ENCODE measurements at places on chromosomes 6 and 20.

DNA sequence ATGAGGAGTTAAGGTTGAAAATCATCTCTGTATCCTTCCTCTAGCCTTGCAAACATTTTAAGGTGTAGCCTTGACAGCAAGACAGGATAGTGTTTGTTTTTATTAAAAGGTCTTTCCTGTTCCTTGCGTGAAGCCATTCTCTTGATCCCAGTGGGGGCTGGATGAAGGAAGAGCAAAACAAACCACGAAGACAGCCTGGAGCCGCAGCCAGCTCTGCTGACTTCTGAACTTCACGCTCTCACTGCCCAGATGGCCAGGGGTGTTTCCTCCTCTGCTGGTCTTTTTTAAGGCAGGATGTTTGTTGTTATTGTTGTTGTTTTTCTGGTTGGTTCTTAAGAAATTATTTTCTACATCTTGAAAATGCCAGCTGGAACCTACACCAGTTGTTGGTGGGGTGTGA is 156.4 kb downstream of the MTHFD1L start:
- DNase-seq: no peak

- no peak for DNase-seq
Measured at GRCh38 chr6:56345376-56345995, 98.1 kb upstream of the COL21A1 start.

GRCh38 chr20:48659858-48660257 is 167.9 kb downstream of the PREX1 start:
- no peak for DNase-seq

DNA sequence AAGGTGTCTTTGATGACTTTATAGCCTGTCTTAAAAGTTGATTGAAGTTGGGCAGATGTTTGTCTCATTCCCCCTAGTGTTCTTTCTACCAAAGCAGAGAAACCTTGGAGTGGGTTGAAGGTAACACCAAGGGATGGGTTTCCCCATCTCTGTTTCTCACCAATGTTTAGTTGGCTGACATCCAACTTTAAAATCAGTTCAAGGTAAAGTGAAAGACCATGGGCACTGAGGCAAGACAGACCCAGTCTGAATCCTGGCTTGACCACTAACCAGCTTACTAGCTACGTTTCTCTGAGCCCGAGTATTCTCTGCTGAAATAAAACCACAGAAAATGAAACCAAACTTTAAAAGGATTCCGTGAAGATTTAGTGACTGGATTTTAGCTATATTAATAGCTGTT is 258.9 kb downstream of the KIF16B start:
- DNase-seq: no peak

GRCh38 chr6:35093118-35093445 is 48.1 kb downstream of the TCP11 start:
- no peak for DNase-seq

- peak; percentile 40 for DNase-seq
Measured at GRCh38 chr6:158536891-158537798, 22.7 kb upstream of the TMEM181 start.

DNA sequence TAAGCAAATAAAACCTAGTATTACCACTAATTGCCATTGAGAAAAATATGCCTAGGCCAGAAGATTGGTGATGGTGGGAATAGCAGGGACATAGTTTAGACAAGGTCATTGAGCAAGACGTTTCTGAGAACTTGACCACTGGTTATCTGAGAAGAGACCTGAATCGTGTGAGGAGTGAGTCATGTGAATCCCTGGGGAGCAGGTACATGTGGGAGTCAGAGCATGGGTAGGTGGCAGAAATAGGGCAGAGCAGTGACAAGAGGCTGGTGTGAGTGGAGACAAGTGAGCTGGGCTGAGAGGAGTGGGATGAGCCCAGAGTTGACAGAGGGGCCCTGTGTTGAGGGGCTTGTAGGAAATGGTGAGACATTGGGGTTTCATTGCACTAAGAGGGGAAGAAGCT is 16.4 kb downstream of the MICA start:
- DNase-seq: no peak

DNA sequence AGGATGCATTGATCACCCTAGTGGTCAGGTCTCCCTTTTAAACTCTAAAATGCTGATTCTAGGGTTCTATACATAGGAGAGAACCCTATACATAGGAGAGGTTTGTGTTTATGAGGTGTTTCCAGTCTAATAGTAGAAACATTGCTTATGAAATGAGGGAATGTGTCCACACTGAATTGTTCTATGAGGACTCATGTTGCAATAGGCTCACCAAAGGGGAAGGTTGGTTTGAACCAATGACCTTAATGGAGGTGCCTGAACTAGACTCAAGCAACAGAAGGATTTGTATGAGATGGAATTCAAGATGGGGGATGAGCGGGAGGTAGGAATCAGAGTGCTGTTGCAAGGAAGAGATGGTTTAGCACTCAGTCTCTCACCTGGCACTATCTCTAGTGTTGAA is 33.5 kb upstream of the UBR2 start:
- no peak for DNase-seq

GRCh38 chr6:67956352-67956751 is 678.7 kb upstream of the ADGRB3 start:
- no peak for DNase-seq

- DNase-seq: no peak
Measured at GRCh38 chr6:165726965-165727381, 63.9 kb upstream of the PDE10A start.

DNA sequence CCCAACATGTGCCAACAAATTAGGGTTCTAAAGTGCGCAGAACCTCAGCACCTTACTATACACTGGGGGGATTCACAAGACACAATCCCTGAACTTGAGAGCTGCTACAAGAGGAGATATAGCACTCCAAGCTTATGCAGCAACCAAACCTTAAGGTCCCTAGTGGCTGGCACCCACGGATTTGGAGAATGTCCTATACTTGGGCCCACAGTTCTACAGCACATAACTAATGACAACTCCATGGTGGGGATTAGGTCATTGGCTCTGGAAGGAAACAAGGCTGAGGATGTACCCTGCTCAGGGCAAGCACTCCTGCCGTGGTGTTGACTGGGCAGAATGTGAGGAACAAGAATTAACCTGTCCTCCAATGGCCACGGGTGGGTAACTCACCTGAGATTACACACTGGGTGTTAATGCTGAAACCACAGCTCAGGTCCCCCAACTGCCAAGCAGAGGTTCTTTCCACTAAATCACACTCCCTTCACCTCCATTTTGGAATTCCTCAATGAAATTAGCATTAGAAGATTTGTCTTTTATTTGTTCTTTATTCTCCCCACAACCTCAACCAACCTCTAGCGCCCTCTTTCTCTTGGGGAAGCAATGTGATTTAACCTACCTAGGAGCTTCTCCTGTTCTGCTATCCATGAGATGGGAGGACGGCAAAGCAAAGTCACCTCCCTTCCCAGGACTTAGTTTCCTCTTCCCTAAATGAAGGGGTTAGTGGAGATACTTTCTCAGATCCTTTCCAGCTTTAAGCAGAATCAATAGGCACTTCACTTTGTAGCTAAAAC is 32.0 kb downstream of the TRERF1 start:
- no peak for DNase-seq

DNA sequence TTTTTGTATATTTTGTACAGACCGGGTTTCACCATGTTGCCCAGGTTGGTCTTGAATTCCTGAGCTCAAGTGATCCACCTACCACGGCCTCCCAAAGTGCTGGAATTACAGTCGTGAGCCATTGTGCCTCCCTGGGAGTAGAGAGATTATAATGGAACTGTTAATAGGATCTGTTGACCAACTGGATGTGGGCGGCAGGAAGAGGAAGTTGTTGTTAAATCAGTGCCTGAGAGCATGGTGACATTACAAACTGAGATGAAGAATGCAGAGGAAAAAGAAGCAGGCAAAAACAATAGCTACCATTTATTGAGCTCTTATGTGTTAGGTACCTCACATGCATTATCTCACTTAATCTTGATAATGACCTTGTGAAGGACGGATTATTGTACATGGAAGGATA is 9.2 kb upstream of the L3MBTL3 start:
- DNase-seq: no peak

GRCh38 chr6:114712129-114712662 is 369.4 kb upstream of the HS3ST5 start:
- DNase-seq: no peak

- no peak for DNase-seq
Measured at GRCh38 chr6:161727083-161727833, 453.4 kb upstream of the AGPAT4 start.

GRCh38 chr20:21643417-21643816 is 62.0 kb upstream of the PAX1 start:
- DNase-seq: no peak

DNA sequence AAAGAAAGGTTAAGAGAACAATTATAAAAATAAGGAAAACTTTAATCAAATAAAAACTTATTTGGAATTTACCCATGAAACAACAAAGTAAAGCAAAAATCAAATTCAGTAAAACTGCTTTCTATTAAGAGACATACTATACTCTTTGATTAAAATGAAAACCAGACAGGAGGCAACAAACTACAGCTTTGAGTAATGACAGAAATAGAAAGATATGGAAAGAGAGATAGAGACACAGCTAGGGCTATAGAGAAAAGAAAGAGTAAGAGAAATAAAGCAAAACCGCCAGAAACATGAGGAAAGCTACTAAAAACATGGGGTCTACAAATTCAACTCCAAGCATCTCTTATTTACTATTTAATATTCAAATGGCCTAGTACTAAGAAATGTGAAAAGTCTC is 67.6 kb downstream of the PHIP start:
- no peak for DNase-seq

GRCh38 chr6:132053511-132053910 is 102.3 kb upstream of the CCN2 start:
- DNase-seq: no peak

DNA sequence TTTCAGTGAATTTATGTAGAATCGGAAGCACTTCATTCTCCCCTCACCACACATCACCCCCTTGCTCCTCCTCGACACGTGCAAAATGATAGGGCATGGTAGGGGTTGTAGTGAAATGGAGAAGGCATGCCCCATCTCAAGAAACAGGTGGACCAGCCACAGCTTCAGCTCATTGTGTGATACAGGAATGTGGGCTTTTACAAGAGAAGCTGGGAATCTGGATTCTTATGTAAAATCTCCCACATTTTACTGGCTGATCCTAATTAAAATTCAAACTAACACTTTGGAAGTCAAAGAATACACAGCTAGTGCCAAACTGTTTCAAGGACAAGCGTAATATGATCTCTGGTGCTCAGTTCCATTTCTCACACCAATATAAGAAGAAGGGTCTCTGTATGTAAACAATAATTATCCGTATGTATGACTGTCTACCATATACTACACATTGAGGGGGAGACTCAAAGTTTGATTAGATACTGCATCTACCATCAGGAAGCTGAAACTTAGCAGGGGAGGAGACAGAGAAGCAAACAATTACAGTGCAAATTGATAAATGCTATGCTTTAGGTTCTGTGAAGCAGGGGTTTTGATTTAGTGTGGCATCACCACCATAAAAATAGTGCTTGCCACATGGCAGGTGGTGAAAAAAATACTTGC is 24.3 kb upstream of the KIAA0408 start:
- no peak for DNase-seq

DNA sequence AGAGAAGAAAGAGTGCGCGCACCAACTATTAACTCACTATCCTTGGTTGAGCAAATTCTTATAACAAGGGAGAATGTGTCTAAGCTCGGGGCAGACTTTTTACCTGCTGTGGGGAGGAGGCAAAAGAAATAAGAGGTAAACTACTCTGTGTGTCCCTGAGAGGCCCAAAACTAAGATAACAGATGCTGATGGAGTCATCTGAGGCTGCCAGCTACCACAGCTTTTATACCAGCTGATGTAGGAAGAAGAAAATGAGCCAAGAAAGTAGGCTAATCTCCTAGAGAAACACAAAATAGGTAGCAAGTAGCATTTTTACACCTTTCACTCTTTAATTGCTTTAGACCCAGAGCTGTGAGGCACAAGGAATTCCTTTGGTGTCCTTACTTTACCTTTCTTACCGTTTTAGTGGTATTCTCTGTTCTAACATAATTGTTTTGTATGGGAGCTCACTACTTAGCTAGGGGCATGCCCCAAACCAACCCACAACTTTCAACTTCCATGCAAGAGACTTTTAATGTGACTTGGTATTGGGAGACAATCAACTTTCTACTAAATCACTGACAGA is 27.8 kb upstream of the PIM1 start:
- no peak for DNase-seq

GRCh38 chr20:32466739-32467505 is 108.8 kb downstream of the ASXL1 start:
- DNase-seq: no peak

DNA sequence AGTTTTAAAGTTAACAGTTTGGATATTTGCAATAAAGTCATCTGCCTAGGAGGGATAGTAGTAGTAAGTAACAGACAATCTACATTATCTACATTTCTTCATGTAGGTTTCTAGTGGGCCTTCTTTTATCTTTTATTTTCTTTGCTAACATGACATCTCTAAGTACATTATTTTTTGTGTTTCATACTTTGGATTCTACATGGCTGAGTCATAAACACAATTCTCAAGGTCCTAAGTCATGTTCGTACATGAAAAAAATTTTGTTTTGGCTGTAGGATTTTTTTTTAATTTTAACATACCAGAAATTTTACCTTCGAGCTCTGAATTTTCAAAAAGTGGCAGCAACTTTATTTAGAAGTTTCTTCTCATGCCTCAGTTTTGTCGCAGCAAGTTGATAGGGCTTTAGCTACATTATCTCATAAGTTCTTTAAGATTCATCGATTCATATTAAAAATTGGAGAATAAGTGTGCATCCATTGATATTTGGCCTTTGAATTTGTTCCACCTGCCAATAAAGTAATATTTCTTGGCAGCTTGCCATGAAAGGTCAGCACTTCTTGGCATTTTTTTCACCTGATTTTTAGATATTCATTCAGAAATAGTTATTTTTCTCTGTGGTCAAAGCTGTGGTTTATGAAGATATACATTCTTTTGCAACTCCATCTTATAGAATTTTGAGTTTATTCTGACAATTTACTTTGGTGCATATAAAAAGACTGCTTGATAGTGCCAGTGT is 146.2 kb downstream of the GRIK2 start:
- DNase-seq: no peak

GRCh38 chr20:18685406-18685805 is 97.6 kb downstream of the DTD1 start:
- DNase-seq: no peak

DNA sequence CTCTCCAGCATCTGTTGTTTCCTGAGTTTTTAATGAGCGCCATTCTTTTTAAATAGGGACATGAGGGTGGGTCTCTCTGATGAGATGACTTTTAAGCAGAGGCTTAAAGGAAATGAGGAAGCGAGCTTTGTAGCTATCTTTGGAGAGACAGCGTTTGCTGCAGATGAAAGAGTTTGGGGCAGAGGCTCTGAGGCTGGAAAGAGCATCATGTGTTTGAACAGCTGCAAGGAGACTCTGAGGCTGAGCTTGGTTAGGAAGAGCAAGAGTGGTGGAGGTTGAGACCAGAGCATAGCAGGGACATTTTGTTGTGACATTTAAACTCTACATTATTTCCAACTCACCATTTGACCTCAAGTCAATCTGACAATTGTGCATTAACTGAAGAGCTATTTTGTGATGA is 38.3 kb upstream of the TMX4 start:
- no peak for DNase-seq

DNA sequence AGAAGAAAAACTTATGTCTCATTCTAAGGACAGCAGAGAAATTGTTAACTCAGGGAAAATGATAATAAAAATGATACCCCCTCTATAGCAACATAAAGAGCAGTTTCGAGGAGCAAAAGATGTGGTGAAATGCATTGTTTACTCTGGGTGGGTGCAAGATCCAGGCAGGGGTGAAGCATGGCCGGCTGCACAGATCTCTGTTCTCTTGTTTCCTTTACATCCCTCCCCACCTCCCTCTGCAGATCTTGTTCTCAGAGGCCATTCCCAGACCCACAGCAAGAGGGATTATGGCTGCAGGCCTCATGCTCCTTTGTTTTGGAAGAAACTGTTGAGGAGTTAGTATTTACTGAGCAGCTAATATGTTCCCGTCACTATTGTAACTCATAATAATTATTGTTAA is 1.8 kb downstream of the BTN3A1 start:
- DNase-seq: no peak

Measured in left colon (tissue), 2 donors.